ENCODE measurements at places on chromosomes 3 and 15.

DNA sequence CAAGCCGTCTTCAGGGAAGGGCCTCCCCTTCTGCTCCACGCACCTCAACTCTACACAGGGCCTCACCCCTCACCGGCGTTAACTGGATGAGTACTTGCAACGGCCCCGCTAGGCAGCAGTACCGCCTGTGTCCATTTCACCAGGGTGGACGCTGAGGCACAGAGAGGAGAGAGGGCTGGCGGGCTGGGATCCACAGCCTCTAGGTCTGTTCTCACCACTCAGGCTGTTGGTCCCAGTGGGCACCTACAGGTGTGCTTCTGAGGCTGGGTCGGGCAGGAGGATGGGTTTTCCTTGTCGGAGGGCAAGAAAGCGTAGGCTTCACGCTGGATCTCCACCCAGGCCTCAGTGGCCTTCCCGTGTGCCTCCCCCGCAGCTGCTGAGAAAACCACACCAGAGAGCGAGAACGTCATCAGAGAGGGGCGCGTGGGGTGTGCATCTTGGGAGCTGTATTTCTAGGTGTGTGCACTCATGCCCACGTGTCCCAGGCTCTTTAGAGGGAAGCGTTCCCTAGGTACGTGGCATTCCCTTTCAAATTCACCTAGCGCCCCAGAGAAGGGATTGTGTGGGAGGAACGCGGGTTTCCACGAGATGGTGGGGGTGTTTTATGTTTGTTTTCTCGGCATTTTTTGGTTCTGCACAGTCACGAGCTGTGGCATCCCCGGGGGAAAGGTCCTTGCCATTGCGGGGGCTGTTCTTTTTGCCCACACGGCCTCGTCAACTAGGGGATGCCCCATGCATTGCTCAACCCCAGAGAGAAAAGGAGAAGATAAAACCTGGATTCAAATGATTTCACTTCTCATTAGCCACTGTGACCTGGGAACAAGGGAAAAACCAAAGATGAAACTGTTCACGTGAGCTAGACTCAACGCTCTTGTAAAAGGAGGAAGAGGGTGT lies 67.7 kb downstream of the MGLL start:
- no peak for ATAC-seq

DNA sequence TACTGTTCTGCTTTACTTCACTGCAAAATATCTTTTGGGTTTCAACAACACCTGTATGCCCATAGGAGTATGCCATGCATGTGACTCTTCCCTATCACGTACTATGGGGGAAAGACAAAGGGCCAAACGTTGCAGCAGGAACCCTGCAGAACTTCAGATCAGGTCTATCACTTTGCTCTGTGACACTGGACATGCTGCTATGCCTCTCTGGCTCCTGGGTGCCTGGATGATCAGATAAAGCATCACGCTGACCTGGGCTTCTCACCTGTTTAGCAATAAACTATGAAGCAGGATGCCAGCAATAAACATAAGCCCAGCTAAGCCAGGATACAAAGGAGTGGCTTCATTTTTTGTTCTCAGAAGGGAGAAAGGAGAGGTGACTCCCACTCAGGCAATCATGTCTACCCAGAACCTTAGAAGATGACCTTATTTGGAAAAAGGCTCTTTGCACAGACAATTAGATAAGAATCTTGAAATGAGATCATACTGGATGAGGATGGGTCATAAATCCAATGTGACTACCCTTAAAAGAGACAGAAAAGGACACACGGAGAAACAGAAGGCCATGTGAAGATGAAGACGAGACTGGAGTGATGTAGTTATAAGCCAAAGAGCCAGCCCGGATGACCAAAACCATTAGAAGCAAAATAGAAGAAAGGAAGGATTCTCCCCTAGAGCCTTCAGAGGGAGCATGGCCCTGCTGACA lies 19.3 kb downstream of the POMGNT2 start:
- no peak for ATAC-seq

- ATAC-seq, result no peak
Measured at GRCh38 chr3:105367063-105367405, 325 bp downstream of the ALCAM start.

DNA sequence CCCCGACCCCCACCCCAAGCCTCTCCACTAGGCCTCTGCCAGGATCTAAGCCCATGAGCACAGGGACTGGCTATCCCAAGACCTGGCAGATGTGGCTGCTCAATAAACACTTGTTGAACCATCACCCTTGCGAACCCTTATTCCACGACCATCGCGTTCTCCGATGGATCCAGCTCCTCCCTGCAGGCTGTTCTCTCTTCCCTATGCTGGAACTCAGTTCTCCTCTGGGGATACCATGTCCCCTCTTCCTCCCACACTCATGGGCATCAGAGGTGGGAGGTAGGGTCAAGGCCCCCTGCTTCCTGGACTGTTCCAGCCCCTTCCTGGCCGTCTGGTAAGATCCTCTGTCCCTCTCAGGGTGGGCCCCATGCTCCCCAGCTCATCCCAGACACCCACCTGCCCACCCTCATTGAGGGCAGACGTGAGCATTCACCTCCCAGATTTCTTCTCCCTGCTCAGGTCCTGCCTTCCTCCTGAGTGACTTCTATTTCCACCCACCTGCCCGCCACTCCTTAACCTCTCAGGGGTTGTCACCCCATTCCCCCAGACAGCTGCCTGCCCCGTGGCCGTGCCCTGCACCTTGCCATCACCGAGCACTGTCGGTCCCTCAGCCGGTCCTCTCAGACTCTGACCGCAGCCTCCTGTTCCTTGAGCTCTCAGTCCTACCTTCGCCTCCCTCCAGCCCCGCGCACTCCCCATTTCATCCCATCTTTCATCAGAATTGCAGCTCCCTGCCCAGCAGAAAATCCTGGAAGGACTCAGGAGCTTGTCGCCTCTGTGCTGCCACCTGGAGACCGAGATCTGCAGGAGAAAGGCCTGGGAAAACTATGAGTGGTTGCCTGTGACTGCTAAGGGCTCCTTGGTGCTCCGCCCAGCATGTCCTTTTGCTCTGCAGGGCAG lies 42.0 kb downstream of the PML start:
- ATAC-seq, result peak; percentile 33

DNA sequence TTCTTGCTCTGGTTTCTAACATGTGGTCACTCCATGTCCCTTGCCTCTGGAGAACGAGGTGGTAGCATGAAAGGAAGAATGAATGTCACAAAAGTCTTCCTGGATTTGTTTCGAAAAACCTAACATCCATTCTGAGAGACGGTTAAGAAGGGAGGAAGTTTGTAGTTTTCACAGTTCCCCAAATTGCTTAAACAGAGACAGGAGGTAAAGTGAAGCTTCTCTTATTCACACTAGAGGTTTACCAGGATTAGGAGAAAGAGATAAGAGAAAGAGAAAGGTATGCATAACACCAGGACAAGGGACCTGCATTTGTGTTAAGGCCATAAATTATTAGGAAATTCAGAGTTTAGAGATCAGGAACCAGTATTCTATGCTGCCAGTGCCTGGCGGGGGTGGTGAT lies 228.1 kb downstream of the CPNE4 start:
- ATAC-seq, result no peak

DNA sequence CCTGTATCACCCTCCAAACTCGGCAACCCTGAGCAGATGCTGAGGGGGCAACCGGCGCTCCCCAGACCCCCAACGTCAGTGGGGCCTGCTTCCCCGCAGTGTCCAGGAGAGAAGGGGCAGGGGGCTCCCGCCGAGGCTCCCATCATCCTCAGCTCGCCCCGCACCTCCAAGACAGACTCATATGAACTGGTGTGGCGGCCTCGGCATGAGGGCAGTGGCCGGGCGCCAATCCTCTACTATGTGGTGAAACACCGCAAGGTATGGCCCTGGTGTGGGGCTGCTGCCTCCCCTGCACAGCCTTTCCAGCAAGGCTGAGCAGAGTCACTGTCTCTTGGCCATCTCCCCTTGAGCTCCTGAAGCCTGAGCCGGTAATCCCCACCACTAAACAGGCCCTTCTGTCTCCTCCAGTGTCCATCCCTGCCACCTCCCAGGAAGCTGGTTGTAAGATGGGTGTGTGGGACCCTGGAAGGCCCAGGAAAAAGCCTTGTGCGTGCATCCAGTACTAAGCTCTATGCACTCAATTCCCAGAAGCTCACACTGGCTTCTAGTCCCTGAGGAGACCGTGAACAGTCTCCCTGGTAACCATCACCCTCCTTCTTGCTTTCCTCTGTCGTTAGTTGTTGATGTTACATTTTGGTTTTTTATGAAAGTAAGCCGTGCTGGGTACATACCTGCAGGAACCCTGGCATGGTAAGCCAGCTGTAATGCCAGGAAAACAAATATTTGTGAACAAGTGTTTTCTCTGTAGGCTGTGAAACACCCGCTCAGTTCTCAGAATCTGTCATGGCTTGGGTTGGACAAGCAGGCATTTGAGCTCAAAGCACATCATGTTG lies 63.3 kb downstream of the BOC start:
- ATAC-seq, result no peak

DNA sequence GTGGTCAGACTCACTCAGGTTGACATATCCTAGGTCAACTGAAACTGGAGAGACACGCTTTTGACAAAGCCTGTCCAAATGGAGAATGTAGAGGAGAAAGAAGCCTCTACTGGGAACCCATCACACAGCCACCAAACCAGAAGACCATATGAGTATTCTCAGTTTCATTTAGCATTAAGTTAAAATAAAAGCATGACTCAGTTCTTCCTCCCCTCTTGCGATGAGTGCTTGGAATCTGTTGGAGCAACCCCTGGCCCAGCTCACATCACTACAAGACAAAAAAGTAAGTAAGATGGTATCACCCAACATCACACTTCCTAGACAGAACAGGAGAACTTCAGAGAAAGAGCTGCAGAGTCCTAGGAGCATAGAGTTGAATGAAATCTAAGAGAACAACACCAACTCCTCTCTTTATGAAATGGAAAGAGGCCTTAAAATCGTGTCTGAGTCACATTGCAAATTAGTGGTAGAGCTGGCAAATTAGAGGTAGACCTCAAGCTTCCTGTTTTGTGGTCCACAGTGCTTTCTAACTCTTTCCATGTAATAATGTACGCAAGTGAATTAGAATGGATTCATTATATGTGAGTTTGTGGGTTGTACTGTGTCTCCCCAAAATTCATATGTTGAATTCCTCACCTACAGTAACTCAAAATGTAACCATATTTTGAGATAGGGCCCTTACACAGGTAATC lies 51.2 kb downstream of the FGF12 start:
- no peak for ATAC-seq

DNA sequence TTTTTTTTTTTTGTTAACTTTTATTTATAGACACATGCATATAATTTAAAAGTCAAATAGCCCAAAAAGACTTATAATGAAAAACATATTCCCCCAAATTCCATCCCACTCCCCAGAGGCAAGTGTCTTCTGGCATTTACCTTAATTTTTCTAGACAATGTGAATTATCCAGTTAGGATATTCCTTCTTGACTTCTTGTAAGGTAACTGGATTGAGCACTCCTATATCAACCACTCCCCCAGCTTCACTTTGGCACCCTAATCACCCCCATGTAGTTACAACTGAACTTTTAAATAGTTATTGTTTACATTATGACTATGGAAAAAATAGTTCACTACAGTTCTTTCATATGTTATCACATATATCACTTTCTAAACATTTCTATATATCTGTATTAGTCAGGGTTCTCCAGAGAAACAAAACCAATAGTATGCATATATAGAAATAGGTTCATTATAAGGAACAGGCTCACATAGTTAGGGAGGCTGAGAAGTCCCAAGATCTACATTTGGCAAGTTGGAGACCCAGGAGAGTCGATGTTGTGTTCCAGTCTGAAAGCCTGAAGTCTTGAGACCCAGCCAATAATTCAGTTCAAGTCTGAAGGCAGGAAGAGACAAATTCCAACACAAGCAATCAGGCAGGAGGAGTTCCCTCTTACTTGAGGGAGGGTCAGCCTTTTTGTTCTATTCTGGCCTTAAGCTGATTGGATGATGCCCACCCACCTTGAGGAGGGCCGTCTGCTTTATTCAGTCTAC lies 175.8 kb downstream of the THSD4 start:
- ATAC-seq, result no peak

GRCh38 chr3:30664884-30665283 lies 58.5 kb downstream of the TGFBR2 start:
- ATAC-seq, result no peak

GRCh38 chr3:182118066-182118465 lies 406.3 kb downstream of the SOX2 start:
- ATAC-seq, result no peak

- ATAC-seq, result no peak
Measured at GRCh38 chr3:42872718-42873117, 3.0 kb downstream of the CYP8B1 start.

DNA sequence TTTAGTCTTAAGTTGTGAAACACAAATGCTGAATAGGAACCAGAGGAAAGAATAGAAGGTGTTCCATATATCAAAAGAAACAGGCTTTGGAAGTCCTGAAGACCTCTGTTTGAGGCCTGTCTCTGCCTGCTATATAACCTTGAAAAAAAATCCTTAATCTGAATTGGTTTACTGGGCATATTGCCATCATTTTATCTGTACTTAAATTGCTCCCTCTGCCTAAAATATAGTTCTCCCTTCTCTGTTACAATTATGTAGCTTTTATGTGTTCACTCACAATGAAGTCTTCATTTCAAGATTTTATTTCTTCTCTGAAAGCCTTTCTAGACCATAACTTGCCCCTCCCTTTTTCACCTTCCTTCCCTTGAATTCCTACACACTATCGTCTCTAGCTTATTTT lies 21.2 kb downstream of the ARL13B start:
- ATAC-seq, result no peak

GRCh38 chr15:50057196-50057595 lies 61.8 kb downstream of the ATP8B4 start:
- no peak for ATAC-seq

DNA sequence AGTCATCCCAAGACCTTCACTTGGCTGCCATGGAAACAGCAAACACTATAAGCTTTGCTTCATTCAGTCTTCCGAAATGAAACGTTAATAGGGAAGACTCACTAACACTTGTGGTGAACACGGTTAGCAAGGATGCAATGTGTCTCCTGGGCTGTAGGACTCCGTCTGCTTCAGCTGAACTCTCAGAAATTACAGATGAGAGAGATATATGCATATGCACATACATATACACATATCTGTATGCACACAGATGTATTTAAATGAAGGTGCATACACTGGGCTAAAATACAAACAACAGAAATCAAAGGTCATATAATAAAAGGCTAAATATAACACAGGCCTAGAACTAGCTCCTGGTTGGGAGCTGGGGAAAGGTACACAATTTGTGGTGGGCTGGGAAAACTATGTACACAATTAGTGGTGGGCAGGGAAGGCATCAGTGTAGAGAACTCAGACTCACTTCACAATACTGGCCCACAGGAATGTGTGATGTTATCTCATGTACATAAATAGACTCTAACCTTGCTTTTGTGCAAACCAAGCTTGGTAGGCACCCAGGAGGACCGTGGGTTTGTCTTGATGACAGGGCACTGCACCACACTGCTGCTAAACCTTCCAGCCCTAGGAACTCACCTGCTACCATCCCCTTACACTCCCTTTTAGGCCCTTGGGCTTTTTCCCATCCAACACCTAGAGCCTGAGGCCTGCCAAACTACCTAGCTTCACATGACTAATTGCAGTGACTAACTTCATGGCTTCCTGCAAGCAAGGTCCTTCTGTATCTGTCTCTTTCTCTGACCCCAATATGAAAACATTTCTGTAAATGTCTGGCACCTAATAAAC lies 873.1 kb downstream of the NSUN3 start:
- no peak for ATAC-seq

Data from gastroesophageal sphincter (tissue), 4 donors.